CD8-positive, alpha-beta memory T cell (primary cell): ENCODE measurements at places on chromosomes 2 and 18.

DNA sequence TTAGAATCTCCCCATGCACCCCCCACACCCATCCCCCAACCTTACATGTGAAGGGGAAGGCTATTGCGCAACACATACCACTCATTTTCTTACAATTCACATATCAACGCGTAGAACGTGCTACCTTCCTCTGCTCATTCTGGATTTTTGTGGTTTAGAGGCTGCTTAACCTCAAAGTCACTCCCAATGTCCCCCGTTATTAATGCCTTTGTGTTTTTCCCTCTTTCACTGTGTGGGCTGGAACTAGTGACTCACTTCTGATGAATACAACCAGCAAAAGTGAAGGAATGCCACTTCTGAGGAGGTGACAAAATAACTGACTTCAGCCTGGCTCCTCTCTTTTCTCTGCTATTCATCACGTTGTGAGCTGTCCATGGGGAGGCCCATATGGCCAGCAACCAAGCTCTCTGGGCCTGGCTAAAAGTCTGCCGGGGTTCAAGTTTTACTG, 342.5 kb upstream of the NXPH2 start:
- no peak for DNase-seq

DNA sequence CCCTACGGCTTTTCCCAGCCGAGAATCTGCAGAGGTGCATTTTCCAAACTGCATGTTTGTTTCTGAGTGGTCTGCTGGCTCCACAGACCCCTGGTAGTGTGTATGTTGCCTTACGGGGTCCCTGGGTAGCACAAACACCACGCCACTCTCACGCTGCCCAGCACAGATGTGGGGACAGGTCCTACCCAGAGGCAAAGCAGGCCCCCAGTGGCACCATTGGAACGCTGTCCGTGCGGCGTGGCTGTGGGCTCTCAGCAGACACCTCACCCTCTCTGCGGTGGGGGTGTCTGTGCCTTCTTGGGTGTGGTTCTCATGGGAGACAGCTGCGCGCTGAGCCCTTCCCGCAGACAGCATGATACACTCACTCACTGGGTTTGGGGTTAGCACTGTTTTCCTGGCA, 137.4 kb downstream of the NFATC1 start:
- peak; percentile 21 for DNase-seq

- no peak for DNase-seq
These were observed 324.0 kb downstream of the PARD3B start for GRCh38 chr2:204869132-204869823.

- DNase-seq, result peak; percentile 54
These were observed 8.6 kb upstream of the ACYP2 start for GRCh38 chr2:54106631-54107454.

DNA sequence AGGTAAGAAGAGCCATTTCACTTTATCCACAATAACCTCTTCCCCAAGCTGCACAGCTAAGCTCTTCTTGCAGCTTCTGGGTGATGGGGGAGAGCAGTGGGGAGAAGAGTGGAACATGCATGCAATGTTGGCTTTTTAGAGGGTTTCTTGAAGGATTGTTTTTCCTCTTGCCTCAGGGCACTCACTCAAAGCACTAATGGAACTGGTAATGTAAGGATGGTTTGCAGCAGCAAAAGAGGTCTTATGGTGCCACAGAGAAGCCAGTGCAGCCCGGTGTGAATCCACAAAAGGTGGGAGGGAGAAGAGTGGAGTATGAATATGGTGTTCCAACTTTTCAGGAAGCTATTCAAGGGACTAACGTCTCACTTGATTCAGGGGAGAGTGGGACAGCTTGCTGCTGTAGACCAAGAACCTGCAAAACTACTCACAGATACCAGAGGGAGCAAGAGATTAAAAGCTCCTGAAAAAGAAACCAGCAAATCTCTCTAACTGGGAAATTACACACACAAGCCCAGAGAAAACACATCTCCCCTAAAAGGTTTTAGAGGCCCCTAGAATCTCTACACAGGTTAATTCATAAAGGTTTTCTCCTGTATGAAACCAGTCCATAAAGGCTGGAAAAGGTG, 116.4 kb downstream of the CHN1 start:
- no peak for DNase-seq

DNA sequence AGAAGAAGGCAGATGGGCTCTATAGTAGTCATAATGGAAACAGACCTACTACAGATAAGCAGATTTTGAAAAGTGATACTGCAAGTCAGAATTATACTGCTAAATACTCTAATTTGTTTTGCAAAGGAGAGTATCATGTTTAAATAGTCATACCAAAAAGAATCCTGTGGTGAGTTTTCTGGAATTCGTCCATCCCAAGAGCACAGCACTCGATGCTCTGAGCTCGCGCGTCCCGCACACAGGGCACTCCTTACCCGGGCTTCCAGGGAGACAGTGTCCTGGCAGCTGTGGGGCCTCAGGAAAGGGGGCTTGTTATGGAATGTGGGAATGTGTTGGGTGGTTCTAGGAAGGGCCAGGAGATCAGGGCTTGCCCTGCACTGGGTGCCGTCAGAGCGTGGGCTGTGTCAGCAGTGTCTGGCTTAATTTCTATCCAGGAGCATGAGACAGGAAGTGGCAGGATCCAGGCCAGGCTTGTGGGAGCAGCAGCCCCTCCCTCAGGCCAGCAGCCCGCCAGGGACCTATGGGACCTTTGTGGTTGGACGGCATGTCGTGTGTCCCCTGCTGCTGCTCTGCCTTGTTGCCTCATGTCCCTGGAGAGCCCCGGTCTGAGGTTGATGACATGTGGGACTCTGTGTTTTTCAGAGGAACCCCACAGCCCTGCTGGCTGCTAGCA, 193.2 kb upstream of the TPO start:
- DNase-seq, result no peak

DNA sequence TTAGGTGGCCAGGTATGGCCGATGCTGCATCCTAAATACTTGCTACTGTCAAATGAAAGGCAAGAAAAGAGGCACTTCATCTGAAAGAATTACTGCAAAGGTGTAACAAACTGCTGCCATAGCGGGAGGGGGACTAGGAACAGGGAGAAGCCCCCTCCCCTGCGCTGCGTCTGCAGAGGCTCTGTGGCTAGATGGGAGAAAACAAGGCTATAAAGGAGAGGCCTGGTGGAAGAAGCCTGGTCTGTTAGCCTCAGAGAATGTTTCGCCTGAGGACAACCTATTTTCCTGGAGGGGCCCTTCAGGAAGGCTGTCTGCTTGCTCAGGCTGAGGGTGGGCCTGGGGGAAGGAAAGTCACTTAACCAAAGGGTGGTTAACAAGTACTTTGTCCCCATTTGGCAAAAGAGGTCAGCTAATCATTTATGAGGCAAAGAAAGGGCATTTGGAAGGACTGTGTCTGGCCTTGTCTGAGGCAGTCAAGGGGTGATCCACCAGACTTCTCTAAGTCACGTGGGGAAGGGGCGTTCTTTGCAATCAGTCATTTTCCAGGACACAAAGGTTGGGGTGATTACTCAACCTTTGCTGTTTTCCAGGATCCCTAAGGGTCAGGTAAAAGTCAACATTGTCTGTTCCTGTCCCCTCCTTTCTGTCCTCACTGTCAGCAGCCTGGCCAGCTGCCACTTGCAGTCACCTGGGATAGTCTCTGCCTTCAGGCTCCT, 103.0 kb upstream of the TMEM200C start:
- DNase-seq, result no peak

DNA sequence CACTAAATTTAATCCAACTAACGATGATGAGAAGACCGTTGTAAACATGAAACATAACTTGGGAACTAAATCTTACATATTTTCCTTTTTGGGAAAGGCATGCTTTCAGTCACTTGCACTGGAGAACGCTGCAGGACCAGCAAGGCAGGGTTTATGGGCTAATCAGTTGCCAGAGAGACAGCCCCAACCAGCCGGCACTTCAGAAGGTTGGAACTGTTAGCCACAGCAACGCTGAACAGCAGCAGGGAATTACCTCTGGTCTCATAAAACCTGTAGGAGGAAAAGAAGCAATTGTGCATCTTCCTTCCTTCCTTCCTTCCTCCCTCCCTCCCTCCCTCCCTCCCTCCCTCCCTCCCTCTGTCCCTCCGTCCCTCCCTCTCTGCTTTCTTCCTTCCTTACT, 33.9 kb upstream of the SIX2 start:
- no peak for DNase-seq

DNA sequence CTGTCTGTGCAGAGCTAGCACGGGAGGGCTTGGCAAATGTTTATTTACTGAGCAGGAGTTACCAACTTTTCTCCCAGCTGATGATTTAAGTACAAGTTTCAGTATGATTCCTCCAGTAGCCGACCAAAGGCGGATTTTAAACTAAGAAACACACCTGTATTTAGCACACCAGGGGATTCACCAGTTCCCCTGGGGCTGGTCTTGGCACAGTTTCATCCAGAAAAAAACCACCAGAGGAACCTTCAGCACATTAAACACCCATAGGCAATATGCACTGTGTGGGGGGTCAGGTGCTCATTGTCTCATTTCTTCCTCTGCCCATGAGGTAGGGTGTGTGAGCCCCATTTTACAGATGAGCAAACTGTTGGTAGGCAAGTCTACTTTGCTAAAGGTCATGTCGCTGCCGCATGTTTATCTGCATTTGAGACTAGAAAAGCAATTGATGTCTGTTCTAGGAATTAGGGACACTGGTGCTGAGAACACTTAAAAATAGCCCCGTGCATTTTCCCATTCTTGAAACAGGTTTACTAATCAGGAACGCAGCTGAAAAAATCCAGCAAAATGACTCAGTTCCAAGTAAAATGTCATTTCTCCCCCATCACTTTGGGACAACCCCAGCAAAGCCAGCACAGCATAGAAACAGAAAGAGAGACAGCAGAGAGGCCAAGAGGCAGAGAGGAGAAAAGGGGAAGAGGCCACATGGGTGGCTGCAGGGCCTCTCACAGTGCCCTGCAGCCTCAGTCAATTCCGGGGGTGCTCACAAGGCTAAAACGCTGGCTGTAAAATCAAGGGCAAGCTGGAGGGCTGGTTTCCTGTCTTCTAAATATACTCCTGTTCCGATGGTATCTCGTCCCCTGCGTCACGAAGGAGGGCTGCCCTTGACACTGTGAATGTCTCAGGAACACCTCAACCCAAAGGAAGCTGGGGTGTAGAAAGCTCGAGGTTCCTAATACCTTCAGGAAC, 166.8 kb upstream of the ID2 start:
- peak; percentile 80 for DNase-seq

DNA sequence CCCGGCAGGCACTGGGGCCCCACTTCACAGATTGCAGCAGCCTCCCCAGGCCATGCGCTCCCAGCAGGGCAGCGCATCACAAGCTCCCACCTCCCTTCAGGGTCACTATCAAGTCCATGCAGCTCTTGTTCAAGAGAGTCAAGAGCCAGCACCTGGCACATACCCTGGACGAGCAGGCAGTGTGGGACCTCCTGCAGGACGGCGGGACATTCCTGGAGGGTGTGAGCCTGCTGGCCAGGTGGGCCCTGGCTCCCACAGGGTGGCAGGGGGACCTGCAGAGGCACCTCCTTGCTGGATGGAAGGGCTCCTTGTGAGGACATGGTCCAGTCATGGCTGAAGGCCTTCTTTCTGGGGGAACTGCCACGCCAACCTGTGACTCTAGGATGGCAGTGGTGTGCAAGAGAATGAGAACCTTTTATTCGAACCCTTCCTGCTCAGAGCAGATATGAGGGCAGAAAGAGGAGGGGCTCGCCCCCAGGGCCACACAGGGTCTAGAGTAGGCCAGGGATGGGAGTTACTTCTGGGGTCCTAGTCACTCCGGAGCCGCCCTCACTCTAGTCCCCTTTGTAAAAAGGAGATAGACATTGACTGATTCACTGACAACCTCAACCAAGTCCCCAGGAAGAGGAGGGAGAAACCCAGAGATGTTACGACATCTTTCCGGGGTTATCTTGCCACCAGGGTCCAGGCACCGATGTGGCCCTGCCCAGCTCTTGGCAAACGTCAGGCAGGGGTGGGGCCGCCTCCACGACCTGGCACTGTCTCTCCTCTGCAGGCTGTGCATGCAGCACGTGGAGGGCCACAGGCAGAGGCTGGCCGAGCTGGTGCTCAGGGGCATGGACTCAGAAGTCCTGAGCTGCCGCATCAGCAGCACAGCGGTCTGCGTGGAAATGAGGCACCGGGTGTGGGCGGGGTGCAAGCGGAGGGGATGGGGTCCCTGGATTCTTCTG, 31.3 kb downstream of the HJURP start:
- DNase-seq, result no peak

- DNase-seq, result no peak
These were observed 51.7 kb downstream of the TMEM163 start for GRCh38 chr2:134667081-134667480.

GRCh38 chr2:50196775-50197480, 835.0 kb downstream of the NRXN1 start:
- no peak for DNase-seq

DNA sequence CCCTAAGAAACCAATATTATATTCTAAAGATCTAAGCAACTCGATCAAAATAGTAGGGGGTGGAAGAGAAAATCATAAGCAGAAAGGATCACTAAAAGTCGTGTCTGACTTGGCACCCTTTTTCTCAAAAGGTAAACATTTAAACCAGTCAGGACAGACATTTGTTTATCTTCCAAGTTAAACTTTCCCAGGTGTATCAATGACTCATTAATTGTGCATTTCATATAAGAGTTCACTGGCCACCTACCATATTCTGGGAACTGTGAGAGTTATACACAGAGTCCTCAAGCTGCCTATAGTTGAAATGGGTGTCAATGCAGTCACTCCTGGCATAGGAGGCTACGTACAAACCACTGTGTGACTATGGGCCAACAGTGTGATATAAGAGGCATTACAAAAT, 4.8 kb upstream of the ACVR1 start:
- no peak for DNase-seq

DNA sequence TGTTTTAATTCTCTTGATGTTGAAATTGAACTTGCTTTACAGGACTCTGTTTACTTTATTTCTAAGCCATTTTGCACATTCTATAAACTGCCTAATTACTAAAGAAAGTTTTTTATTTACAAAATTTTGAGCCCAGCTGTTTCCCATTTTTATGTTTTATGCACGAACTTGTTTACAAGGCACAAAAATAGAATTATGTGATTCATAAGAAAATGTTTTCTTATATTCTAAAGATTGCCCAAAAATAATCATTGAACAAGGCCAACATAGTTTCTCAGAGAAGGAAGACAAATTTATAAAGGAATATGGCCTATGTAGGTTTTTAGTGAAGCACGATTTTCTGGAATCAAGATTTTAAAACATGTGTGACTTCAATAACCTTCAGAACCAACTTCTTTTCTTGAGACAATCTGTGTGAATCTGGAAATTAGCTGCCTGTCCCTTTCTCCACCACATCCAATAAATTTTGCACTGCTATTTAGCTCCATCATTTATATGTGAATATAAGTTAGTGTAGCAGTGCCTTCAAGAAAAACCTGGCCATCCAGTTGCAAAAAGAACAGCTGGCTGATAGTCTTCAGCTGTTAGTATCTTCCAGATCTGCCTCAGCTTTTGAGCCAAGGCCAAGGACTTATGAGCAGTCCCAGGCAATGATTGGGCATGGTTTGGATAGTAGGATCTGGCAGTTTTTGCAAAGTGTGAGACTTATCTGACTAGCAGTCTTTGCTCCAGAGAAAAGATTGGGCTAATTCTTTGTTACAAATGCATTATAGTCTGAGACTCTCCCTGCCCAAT, 253.2 kb upstream of the COL3A1 start:
- DNase-seq, result no peak

GRCh38 chr2:201618744-201619662, 24.3 kb downstream of the TMEM237 start:
- no peak for DNase-seq

GRCh38 chr2:54653572-54654204, 69.8 kb upstream of the EML6 start:
- DNase-seq, result no peak
